ENCODE measurements at places on chromosomes 11 and 22.

- DNase-seq, result no peak
These were observed 122.4 kb upstream of the OR9Q1 start for GRCh38 chr11:57901278-57901677.

DNA sequence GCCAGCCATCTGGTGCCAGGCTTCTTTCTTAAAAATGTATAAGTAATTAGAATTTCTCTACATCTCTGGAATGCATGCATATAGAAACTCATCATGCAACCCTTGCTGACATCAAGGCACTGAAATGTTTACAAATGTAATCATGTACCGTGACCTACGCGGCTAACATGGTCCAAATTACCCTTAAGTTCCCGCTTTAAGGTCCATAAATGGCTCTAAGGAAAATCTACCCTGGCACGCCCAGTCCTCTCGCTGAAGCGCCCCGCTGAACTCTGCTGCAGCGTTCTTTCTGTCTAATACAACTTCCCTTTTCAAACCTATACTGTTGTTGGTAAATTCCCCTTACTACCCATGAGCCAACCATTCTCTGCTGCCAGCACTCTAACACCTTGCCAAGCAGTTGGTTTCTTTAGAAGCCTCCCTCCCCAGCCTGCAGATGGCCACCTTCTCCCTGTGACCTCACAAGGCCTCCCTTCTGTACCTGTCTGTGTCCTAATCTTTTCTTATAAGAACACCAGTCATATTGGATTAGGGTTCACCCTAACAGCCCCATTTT lies 13.5 kb upstream of the HMOX1 start:
- DNase-seq, result peak; percentile 69

GRCh38 chr22:49585461-49586243 lies 242.0 kb downstream of the BRD1 start:
- peak; percentile 29 for DNase-seq

DNA sequence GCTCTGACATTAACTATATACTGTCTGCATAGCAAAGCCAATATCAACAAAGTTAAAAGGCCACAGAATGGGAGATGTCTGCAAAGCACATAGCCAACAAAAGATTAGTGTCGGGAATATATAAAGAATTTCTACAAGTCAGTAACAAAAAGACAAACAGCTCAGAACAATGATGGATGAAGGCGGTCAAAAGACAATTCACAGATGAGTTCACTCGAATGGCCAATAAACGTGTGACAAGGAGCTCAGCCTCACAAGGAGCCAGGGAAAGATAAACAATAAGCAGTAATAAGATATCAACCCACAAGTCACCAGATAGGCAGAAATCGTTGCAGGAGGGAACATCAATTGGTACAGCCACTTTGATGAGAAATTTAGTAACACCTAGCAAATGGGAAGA lies 106.0 kb upstream of the ISX start:
- DNase-seq, result no peak

- DNase-seq, result no peak
These were observed 308.8 kb upstream of the NARS2 start for GRCh38 chr11:78883506-78883905.

- no peak for DNase-seq
These were observed 86.9 kb upstream of the IGLL5 start for GRCh38 chr22:22800716-22801115.

DNA sequence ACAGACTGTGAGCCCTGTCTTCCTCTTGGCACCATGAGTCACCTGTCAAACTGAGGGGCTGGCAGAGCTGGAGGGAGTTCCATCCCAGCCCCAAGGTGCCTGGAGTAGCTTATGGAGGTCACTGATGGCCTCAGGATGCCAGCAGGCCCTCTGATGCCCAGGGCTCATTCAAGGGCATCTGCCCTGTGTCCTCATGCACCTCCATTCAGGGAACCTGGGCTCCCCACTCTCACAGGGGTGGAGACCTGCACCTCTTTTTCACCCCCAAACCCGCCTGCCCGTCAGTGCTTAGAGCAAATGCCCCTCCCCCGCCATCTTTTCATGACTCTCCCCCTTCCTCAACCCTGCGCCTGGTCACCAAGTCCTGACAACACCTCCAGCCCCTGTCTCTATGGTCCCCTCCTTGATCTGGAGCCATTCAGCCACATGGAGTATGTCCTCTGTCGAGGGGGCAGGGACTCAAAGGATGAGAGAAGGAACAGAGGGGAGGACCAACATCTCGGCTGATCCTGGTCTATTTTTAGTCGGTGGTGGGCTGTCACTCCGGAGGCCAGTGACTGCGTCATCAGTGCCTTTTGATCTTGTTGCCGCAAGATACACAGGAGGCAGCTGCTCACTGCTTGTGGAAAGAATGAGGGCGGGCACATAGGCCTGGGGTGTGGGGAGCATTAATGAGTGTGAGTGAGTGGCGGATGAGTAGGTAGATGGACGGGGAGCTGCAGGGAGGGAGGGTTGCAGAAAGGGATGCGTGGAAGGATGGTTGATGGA lies 72.2 kb downstream of the CDKN1C start:
- peak; percentile 30 for DNase-seq

DNA sequence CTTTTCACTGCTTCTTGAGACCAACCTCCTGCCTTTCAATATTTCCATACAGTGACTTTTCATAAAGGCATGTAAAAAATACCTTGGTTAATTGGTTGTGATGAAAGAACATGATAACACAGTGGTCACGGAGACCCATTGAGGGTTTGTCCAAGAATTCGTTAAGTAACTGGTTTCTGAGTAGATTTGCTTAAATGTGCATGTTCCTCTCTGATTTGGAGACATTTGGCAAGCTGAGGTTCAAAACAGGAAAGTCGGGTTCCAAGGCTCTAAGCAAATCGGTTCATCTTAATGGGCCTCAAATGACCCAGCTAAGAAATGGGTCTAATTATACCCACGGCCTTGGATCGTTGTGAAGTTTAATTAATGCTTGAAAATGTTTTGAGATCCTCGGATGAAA lies 36.9 kb upstream of the CCND1 start:
- DNase-seq, result no peak

- no peak for DNase-seq
These were observed 20.9 kb downstream of the PRG3 start for GRCh38 chr11:57359896-57360690.

- DNase-seq, result no peak
These were observed 346.4 kb upstream of the ARHGAP42 start for GRCh38 chr11:100340466-100341319.

DNA sequence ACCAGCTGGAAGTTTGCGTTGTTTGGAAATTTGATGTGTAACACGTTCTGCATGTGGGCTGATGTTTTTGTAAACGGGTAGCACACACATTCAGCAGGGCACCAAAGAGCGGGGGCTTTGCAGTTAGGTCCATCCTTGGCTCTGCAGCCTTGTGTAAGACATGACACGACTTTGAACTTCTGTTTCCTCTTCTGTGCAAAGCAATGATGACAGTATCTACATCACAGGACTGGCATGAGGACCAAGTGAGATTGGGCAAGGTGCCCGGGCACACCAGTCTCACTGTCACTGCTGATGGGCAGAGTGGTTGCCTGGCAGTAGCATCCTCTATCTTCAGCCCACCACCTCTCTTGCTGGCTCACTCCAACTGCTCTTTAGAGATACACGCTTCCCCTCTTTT lies 3.3 kb downstream of the TCN2 start:
- peak; percentile 75 for DNase-seq

- no peak for DNase-seq
These were observed 77.1 kb upstream of the DRD2 start for GRCh38 chr11:113552271-113552670.

DNA sequence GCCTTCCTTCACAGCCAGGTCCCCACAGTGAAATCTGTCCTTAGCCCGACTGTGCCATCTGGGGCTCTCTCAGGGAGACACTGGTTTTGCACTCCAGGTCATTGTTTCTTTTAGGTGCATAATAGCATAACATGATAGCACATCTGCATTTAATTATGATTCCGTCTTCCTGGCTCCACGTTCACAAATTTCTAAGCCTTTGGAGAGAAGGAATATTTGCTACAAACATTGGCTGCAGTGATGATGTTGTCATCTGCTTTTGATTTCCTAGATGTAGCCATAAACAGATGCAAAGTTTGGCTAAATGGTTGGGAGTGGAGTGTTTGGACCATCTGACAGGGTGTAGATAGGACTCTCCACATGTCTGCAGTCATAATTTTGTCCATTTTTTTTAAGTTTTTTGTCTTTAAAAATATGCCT lies 12.0 kb upstream of the CAT start:
- no peak for DNase-seq

- DNase-seq, result no peak
These were observed 412.5 kb downstream of the SHANK2 start for GRCh38 chr11:70839851-70840250.

DNA sequence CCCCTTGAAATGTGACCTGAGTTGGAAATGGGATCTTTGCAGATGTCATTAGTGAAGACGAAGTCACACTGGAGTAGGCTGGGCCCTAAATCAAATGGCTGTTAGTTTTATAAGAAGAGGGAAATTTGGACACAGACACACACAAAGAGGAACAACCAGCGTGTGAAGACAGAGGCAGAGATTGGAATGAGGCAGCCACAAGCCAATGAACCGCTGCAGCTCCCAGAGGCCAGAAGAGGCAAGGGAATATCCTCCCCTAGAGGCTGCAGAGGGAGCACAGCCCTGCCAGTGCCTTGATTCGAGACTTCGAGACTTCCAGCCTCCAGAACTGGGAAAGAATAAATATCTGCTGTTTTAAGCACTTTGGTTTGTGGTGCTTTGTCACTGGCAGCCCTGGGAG lies 484.5 kb downstream of the MN1 start:
- DNase-seq, result no peak

DNA sequence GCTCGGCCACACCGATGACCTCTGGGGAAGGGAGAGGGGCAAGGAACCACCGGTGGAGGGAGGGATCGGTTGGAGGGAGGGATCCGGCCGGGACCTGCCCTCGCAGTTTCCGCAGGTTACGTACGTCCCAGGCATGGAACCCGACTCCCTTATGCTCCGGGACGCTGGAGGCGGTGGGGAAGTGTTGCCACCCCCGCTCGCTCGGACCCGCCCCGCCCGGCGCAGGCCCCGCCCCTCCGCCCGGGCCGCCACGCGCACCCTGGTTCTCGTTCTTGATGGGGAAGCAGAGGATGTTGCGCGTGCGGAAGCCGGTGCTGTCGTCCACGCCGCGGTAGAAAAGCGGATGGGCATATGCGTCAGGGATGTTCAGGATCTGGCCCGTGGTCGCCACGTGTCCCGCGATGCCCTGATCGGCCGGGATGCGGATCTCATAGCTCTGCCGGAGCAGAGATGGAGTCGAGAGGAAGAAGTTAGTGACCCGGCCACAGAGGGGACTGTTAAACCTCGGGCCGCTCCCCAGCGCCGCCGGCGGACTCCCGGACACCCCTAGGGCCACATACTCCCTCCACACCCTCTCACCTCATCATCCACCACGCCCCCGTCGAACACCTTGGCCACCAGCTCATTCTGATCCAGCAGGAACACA lies 89.8 kb downstream of the PDE2A start:
- DNase-seq, result peak; percentile 86

DNA sequence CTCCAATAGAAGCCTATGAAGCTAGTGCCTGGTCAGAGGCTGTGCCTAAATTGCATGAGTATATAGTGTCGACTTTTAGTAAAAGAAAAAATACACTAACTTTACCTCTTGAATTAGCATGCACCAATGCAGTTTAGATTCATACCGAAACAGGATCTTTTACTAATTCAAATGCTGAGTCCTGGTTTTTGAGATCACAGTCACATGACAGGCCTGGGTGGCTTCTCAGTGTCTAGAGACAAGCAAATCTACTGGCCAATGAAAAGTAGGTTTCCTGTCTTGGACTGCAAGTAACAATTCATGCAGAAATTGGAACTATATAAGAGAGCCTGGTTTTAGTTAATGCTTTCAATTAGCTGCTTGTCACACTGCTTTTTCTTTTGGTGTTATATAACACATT lies 7.2 kb downstream of the ARHGEF12 start:
- DNase-seq, result no peak

DNA sequence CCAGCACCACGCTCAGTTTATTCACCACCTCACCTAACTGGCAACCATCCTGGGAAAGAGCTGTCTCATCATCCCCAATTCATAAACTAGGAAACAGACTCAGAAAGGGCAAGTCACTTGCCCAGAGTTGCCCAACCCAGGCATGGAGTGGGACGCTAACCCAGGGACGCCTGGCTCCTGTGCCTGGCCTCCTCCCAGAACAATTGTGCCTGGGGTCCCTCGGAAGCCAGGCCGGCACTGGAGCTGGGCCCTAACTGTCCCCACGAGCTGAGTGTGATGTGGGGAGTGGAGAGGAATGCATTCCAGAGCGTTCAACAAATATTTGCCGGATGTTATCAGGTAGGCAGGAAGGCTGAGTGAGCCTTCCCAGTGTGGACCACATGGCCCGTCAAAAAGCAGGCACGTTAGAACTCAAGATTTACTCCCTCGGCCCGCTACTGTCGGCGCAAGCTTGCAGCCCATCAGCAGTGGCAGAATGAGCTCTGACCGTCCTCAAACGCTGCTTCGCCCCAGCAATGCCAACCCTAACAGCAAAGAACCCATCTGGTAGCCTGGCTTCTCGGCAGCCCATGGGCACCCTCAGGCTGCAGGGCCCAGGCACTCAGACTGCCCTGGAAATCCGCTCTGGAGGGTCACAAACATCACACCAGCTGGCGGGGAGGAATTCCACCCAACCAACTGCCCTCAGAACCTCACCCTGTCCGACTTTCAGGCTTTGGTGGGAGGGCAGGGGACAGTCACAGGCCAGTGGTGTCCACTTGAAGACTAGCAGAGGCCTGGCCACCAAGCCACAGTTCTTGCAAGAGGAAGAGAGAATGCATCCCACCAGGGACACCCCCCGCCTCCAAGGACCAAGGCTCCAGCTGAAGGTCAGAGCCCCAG lies 35.6 kb downstream of the MYH9 start:
- DNase-seq, result peak; percentile 61

- no peak for DNase-seq
These were observed 303.1 kb upstream of the CHORDC1 start for GRCh38 chr11:90525962-90526361.

DNA sequence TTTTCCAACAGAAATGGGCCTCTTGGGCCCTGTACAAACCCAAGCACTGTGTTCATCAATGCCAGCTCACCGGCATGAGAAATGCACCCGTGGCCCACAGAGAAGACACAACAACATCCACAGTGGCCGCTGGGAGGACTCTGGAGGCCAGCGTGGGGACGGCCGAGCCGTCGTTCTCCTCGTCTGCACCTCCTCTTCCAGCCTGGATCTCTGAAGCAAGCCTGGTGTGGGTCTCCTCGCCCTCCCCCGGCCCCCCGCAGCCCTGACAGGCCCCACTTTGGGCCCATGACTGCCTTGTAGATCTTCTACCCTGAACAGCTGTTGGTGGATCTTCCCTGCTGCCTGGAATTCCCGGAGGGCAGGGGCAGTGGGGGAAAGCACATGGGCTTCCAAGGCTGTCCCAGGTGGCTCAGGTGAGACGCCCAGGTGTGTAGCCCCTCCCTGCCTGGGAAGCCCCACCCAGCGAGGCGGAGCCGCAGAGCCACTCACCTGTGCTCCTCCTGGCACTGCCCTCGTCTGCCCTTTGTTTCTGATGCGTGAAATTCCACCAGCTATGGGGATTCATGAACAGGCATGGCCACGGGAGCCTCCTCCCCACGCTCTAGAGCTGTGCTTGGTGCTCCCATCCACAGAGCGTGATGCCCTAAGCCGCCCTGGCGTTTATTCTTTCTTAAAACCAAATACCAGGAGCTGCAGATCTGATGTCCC lies 225.9 kb downstream of the BRD1 start:
- peak; percentile 38 for DNase-seq

- no peak for DNase-seq
These were observed 46.4 kb downstream of the IGLL5 start for GRCh38 chr22:22933807-22934542.
